ENCODE measurements at places on chromosomes 6 and 20.

- no peak for DNase-seq
Observed at GRCh38 chr6:159249752-159250151, 80.6 kb downstream of the FNDC1 start.

GRCh38 chr20:59750209-59750840, 146.0 kb downstream of the PHACTR3 start:
- DNase-seq, result no peak

DNA sequence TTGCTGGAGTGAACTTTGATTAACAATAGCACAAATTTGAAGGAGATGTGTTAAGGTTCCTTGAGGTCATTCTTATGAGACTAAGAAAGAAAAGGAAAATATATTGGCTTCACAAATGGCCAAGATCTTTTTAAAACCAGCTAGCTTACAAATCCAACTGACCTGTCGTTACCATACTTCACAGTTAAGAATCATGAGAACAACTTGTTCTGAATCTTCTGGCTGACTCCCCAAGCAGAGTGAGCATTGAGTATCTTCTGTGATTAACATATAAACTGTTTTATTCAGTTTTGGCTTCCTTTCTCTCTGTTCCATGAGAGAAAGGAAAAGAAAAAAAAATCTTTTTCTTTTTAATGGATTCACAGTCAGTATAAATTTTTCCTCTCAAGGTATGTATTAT, 277.1 kb downstream of the KHDC1L start:
- no peak for DNase-seq

- DNase-seq, result no peak
Observed at GRCh38 chr6:113457198-113457597, 399.9 kb upstream of the MARCKS start.

GRCh38 chr6:64955435-64955848, 751.6 kb downstream of the EYS start:
- no peak for DNase-seq

DNA sequence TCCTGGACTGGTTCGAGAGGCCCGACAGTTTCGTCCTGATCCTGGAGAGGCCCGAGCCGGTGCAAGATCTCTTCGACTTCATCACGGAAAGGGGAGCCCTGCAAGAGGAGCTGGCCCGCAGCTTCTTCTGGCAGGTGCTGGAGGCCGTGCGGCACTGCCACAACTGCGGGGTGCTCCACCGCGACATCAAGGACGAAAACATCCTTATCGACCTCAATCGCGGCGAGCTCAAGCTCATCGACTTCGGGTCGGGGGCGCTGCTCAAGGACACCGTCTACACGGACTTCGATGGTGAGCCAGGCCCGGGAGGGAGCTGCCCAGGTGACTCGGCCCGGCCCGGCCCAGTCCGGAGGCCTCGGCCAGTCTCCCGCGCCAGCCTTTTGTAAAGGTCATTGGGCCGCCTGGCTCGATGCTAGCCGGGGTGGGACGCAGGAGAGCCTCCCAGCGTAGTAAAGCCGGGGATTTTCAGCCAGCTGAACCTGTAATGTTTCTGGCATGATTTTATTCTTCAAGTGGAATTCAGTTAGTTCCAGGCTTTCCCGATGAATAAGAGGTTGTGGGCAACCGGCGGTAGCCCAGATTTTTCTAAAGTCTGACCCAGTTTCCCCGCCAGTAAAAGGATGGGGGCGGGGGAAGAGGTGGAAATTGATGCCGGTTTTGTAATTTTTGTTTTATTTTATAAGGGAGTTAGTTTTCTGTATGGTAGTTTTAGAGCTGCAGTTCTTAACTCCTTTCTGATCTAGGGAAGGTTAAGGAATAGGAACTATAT, 1.4 kb downstream of the PIM1 start:
- DNase-seq, result peak; percentile 49

DNA sequence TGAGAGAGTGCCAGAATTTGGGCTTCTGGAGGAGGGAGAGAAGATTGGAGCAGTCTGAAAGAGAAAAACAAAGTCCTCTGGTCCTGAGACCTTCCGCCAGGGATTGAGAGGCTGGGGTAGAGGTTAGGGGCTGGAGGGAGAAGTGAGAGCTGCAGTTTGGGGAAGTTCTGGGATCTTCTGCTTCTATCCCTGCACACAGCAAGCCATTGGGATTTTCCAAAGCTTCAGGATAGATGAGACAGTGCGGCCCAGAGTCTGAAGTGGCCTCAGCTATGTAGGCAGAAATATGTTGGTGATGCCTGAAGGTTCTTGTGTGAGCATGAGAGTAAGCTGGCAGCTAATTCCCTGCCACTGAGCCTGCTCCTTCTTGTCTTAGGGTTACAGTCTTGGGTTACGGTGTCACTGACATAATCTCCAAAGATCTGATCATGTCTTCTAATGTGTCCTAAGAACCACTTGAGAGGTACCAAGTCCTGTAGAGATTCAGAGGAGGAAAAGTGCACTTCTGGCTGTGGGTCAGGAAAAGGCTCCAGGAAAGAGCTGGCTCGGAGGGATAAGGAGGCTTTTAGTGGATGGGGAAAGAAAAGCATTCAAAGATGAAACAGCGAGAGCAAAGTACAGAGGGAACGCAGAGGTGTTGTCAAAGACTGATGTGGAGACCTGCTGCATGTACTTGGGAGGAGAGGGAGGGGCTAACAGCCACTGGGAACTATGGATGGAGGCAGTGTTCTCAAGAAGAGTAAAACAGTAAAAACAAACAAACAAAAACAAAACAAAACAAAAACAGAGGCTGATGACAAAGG, 131.1 kb upstream of the MYLIP start:
- no peak for DNase-seq

DNA sequence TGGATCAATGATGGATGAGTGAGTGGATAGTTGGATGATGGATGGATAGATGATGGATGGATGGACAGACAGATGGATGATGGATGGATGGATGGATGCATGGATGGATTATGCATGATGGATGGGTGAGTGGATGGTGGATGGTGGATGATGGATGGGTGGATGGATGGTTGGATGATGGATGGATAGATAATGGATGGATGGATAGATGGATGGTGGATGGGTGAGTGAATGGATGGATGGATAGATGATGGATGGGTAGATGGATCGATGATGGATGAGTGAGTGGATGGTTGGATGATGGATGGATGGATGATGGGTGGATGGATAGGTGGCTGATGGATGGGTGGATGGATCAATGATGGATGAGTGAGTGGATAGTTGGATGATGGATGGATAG, 176.0 kb downstream of the TAF4 start:
- no peak for DNase-seq

- DNase-seq, result no peak
Observed at GRCh38 chr20:47438464-47439381, 63.0 kb upstream of the NCOA3 start.

GRCh38 chr20:19626896-19627295, 131.2 kb upstream of the RIN2 start:
- DNase-seq, result no peak

GRCh38 chr20:46965477-46965876, 70.8 kb downstream of the EYA2 start:
- no peak for DNase-seq

GRCh38 chr20:61881416-61881815, 184.3 kb downstream of the TAF4 start:
- no peak for DNase-seq

GRCh38 chr20:46563860-46564221, 13.4 kb upstream of the OCSTAMP start:
- no peak for DNase-seq

GRCh38 chr20:6590891-6591637, 176.4 kb upstream of the BMP2 start:
- peak; percentile 42 for DNase-seq

- DNase-seq, result no peak
Observed at GRCh38 chr20:51462566-51463276, 79.8 kb downstream of the NFATC2 start.

DNA sequence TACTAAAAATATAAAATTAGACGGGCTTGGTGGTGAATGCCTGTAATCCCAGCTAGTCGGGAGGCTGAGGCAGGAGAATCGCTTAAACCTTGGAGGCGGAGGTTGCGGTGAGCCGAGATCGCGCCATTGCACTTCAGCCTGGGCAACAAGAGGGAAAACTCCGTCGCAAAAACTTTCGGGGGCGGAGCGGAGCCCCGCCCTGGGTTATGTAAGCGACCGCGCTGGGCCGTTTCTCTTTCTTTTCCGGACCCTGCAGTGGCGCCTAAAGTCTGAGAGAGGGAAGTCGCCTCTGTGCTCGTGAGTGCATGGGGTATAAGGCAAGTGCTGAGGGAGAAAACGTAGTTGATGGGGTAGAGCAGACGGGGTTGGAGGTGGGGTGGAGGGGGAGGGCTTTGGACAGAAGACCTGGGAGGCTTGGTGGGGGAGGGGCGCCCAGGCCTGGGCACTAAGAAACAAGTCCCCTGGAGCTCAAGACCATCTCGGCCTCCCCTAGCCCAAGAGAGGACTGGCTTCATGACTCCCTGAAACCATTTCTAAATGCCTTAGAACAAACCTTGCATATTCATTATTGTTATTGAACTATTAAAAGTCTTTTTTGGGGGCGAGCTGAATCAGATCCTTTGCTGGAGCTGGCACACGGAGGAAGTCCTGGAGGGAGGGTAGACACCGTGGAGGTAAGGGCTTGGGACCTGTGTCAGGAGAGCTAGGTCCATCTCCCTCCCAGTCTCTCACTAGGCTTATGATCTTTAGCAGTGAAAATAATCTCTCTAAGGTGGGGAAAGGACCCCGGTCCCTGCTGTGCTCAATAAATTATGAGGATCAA, 2.7 kb upstream of the MICA start:
- DNase-seq, result peak; percentile 81

GRCh38 chr6:88666901-88667300, 296.5 kb downstream of the RNGTT start:
- DNase-seq, result no peak

GRCh38 chr20:57577679-57578475, 17.0 kb downstream of the PCK1 start:
- DNase-seq, result no peak

DNA sequence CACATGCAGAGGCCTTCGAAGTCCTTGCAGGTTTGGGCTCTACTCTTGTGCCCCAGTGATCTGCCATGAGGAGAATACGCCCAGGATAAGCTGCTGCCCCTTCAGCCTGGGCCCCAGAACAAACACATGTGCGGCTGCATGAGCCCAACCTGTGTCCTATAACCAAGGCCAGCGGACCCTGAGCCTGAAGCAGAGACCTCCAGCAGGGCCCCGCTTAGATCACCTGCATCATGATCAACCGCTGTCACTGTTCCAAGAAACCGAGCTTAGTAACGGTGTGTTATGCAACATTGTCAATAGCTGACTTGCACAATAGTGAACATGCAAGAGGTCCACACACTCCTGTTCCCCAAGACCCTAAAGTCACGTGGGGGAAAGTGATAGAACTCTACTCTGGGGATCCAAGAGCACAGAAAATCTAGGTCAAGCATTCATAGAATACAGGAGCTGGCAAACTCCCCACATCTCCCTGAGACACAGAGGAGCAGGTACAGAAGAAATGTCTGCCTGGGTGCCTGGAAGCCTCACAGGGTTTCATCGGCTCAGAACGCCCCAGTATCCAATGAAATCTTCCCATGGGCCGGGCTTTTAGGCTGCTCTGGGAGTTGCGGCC, 136.2 kb downstream of the BMP7 start:
- no peak for DNase-seq

DNA sequence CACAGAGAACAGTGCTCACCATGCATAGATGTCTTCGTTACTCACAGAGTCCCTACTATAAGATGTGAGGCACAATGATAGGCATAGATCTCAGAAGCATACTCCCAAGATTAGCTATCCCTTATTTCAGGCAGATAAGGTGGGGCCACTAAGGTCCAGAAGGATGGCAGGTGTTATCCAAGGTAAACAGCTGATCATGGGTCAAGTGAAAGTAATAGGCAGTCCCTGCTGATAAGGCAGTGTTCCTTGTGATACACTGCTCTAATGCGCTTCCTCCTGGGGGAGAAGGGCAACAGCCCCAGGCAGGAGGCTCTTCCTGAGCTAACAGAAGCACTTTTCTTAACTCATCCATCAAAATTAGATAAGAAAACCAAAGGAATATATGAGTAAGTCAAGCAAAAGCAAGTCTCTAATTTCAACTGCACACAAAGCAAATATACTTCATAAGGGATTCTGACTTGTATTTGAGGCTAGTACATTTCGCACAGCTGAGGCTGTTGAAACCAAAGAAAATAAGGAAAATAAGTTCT, 42.2 kb downstream of the METTL24 start:
- no peak for DNase-seq

DNA sequence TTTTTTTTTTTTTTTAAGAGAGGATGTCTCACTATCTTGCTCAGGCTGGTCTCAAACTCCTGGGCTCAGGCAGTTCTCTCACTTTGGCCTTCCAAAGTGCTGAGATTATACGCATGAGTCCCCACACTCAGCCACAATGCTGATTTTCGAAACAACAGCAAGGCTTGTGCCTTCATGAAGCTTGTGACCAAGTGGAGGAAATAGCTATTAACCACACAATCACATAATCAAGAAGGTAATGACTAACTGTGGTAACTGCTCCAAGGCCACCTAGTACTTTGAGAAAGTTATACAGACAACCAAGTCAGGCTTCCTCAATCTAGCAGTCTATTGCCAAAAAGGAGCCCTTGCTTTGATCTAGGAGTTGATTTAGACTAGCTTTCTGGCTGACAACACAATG, 46.3 kb downstream of the SOD2 start:
- no peak for DNase-seq

DNA sequence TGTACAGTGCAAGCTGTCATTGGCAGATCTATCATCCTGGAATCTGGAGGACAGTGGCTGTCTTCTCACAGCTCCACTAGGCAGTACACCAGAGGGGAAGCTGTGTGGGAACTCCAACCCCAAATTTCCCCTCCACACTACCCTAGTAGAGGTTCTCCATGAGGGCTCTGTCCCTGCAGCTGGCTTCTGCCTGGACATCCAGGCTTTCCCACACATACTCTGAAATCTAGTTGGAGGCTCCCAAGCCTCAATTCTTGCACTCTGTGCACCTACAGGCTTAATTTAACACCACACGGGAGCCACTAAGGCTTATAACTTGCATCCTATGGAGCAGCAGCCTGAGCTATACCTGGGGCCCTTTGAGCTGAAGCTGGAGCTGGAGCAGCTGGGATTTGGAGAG, 43.0 kb upstream of the TRIM39 start:
- no peak for DNase-seq

DNA sequence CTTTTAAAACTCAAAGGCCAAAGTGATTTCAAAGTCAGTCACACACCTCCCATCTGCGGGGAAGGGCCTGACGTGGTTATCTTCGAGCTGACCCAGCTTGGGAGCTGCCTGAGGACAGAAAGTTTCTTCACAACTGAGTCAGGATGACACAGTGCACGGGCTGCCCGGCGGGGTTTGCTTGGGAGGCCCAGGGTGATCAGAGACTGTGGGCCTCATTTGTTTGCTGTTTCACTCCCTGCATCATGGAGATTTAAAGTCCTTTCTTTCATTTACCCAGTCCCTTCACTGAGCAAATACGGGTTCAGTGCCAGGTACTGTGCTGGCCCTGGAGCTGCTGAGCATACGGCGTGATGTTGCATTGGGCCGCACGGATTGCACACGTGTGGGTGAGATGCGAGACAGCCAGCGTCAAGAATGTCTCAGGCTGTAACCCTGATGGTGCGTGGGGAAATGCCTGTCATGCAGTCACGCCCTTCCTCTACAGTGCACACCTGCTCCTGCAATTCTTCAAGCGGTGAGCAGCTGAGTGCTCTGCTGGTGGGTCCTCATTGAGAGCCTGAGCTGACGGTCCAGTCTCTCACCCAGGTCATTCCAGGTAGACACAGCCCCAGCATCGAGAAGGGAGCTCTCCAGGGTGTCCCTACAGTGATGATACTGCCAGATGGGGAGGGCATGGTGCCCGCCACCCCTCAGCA, 82.7 kb upstream of the PMEPA1 start:
- no peak for DNase-seq

GRCh38 chr6:16711546-16712254, 49.6 kb downstream of the ATXN1 start:
- no peak for DNase-seq
